ENCODE measurements at places on chromosomes 5 and 9. TPM values are rescaled to one million over a fixed set of nuclear protein-coding genes. Genes with fewer than 3 reads are reported as not detected.

GRCh38 chr5:140259500-140259899, 43.4 kb downstream of the PFDN1 start:
- DNase-seq, result no peak

- DNase-seq, result no peak
Observed at GRCh38 chr9:16134351-16134750, 581.5 kb downstream of the CCDC171 start.

PTCD2 gene
- total RNA-seq, result 7.3 TPM

- no peak for DNase-seq
Observed at GRCh38 chr9:16484180-16484579, 386.3 kb downstream of the BNC2 start.

ADAMTS12 gene
- 7.6 TPM for total RNA-seq

ARSK gene
- 10.1 TPM for total RNA-seq

DNA sequence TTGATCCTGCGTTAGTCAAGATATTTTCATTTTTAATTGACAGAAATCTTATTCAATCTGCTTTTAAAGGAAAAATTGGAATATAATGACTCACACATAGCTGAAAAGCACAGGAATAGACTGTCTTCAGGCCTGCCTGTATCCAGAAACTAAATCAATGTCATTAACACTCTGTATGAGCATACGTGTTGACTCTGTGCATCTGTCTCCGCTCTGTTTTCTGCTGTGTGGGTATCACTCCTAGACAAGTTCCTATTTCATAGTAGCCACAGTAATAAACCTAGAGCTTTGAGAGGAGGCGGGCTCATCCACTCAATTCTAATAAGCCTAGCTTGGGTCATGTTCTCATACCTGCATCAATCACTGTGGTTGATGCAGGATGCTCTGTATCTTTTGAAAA, 267.6 kb downstream of the KCTD16 start:
- DNase-seq, result no peak

Measured in cerebellum (tissue), 4 donors.